ENCODE measurements at places on chromosomes 3 and 15. TPM values are rescaled to one million over a fixed set of nuclear protein-coding genes. Genes with fewer than 3 reads are reported as not detected.
A peak's percentile ranks its signal among the peaks of the same experiment; 100 is the strongest.

- no peak for DNase-seq
These were observed 189.2 kb upstream of the THRB start for GRCh38 chr3:24683633-24684384.

DNA sequence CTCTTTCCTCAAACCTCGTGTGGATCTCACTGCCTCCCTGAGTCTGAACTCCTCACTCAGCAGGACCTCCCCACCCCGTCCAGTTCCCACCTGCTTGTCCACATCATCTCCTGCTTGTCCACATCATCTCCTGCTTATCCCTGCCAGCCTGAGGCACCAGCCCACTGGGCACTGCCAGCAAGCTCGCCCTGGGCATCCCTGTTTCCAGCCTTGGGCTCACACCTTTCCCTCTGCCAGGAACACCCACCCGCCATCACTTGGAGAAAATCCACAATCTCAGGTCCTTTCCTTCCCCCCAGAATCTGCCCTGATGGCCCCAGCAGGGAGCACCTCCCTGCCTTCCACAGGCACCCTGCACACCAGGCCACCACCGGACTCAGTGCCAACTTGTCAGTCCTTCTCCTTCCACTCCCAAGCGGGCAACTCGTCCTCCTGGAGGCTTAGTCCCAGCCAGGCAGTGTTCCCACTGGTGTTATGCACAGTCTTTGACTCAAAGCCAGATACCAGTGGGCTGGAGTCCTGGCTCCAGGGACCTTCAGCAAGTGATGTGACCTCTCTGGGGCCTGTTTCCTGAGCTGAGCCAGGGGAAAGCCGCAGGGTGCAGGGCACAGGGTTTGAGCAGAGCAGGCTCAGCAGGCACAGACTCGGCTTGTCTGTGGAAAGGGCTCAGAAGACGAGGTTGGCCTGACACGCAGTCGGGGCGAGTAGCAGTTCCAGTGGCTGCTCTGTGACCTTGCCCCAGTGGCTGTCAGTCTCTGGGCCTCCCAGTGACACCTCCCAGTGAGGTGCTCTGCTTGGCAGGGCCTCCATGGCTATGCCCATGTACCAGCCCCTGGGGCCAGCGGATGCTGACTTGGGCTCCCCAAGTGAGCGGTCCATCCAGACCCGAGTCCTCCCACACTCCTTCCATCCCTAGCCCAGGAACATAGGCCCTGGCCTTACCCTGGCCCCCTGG lies 9.5 kb upstream of the MESP2 start:
- no peak for DNase-seq

GRCh38 chr15:96043591-96044171 lies 286.8 kb upstream of the NR2F2 start:
- no peak for DNase-seq

GRCh38 chr3:152574461-152575079 lies 260.4 kb upstream of the P2RY1 start:
- peak; percentile 47 for DNase-seq

GRCh38 chr15:34483644-34484043 lies 46.0 kb upstream of the GOLGA8A start:
- DNase-seq, result no peak

- DNase-seq, result no peak
These were observed 38.7 kb downstream of the ZBTB38 start for GRCh38 chr3:141407047-141407446.

DNA sequence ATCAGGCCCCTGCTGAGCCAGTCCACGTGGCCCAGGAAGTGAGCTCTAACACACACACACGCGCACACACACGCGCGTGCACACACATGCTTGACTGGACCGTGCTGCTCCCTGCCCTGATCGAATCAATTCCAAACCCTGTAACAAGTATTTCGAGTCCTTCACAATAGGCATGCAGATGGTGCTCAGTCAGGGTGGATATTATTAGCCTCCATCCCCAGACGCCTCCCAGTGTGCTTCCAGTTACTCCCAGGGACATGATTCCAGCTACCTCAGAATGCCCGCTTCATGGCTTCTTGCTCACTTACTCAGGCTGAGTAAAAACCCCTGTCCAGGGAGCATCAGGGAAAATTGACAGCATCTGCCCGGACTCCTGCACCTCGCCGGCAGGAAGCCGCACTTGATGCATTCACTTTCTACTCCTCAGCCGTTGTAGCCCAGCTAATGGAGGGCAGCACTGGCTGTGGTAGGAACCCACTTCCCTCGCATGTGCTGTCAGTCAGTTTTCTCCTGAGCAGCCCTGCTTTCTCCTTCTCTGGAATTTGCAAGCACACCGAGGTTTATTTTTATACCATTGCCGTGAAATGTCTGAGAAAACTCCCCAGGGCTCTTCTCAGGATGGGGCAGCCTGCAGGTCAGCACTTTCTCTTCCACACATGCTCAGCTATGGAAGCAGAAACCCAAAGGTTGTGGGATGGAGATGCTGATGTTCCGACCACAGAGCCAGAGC lies 126.1 kb upstream of the ABHD17C start:
- no peak for DNase-seq

Gene LYZL4
- not detected for total RNA-seq

Gene CPN2
- 0.09 TPM for total RNA-seq

Gene TTLL13
- 0.18 TPM for total RNA-seq

Gene SPRED1
- 35.9 TPM for total RNA-seq

Data from WTC11 (cell line).